ENCODE measurements at places on chromosomes 16 and 17.
A peak's percentile ranks its signal among the peaks of the same experiment; 100 is the strongest.

DNA sequence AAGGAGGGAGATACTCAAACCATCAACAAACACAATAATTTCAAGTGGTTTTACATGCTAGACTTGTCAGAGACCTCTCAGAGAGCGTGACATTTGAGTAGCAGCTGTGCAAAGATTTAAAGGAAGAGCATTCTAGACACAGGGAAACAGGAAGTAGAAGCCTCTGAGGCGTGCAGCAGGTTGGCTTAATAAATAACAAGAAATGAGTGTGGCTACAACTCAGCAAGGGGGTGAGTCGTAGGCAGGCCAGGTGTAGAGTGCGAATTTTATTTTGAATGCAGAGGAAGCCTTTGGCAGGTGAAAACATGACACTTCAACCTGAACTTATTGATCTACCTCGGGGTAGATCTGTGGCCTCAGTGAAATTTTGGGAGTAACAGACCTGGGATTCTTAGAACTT, 73.2 kb upstream of the MRTFB start:
- no peak for DNase-seq

DNA sequence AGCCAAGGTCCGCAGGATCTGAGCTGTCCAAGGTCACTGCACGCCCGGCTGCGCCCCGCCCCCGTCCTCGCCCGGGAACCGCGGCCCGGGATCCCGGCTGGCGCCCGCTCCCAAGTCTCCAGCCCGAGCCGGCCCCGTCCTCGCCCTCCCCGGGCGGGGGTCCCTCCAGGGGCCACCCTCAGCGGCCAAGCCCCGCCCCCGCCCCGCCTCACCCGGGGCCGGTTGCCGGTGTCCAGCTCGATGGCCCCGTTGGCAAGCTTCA, 216 bp downstream of the VPS9D1 start:
- no peak for DNase-seq

DNA sequence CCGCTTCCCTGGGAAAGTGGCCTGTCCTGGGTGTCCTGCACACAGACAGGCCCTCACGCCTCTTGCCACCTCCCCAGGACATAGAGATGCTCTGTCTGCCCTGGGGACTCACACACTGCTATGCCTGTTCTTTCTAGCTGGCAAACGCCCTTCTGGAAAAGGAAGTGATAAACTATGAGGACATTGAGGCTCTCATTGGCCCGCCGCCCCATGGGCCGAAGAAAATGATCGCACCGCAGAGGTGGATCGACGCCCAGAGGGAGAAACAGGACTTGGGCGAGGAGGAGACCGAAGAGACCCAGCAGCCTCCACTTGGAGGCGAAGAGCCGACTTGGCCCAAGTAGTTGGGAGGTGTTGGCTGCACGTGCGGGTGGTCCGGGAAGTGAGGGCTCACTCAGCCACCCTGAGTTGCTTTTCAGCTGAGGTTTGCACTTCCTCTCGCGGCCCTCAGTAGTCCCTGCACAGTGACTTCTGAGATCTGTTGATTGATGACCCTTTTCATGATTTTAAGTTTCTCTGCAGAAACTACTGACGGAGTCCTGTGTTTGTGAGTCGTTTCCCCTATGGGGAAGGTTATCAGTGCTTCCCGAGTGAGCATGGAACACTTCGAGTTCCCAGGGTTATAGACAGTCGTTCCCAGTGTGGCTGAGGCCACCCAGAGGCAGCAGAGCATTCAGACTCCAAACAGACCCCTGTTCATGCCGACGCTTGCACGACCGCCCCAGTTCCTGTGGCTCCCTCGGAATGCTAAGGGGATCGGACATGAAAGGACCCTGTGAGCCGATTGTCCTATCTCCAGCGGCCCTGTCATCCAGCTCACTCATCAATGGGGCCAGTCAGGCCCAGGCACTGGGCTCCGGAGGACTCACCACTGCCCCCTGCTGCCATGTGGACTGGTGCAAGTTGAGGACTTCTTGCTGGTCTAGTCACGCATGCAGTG, 3.5 kb upstream of the RPL13 start:
- peak; percentile 66 for DNase-seq

DNA sequence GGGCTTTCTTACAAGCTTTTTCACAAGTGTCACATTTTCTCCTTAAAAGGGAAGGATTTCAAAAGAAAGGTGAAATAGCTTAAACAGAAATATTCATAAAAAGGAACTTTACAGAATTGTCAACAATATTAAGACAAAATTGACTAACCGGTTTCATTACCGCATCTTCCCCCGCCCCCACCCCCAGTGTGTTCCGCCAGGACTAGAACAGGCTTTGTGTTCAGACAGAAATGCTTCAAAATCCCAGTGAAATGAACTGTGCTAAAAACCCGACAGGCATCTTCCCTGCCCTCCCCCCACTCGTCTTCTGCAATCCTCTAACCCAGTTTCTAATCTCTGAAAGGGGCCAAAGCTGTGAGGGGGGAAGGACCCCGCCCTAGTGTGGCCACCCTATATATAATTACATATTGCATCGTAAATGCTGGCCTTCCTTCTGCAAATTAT, 990 bp upstream of the ROGDI start:
- DNase-seq, result peak; percentile 31

DNA sequence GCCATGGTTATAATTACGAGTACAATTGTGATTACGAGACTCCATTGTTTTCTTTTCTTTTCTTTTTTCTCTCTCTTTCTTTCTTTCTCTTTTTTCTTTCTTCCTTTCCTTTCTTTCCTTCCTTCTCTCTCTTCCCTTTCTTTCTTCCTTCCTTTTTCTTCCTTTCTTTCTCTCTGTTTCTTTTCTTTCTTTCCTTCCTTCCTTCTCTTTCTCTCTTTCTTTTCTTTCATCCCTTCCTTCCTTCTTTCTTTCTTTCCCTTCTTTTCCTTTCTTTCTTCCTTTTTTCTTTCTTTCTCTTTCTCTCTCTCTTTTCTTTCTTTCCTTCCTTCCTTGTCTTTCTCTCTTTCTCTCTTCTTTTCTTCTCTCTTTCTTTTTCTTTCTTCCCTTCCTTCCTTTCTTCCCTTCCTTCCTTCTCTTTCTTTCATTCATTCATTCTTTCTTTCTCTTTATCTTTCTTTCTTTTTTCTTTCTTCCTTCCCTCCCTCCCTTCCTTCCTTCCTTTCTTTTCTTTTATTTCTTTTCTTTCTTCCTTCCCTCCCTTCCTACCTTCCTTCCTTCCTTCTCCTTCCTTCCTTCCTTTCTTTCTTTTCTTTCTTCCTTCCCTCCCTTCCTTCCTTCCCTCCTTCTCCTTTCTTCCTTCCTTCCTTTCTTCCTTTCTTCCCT, 14.1 kb upstream of the NTN1 start:
- DNase-seq, result no peak

- DNase-seq, result no peak
These were observed 100.4 kb upstream of the DNAH17 start for GRCh38 chr17:78677303-78678221.

GRCh38 chr16:89890886-89891657, 17.7 kb downstream of the TCF25 start:
- DNase-seq, result no peak

- peak; percentile 26 for DNase-seq
These were observed 2.9 kb downstream of the KRT39 start for GRCh38 chr17:40963838-40964237.

- no peak for DNase-seq
These were observed 52.1 kb downstream of the METRNL start for GRCh38 chr17:83131401-83132011.

DNA sequence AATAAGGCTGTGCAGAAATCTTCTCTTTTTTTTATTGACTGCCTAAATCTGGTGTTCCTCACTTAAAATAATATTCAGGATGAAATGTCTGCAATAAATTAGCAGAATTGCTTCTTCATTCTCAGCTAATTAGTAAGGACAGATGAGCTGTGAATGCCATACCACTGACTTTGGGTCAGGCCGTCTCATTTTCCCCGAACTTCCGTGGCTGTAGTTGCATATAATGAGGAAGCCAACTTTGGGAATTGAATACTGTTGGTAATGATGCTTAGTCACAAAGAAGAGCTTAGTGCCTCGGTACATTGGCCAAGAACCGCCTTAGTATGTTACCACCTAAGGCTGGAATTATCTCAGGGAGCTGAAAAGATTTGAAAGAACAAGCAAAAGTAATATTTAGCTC, 47.6 kb downstream of the NUP93 start:
- DNase-seq, result peak; percentile 64

DNA sequence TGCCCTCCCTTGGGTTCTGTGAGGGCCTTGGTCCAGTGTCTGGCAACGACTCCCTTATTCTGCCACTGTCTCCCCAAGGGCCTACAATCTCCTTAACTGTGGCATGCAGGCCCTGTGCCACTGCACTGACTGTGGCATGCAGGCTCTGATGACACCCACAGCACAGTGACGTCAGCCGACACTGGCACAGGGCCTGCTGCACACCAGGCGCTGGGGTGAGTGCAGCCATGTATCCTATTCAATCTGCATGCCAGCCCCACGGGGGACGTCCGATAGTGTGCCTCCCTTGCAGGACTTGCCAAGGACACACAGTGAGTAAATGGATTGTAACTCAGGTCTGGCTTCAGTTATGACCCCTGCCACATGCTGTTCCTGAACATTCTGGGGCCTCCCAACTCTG, 39.8 kb upstream of the RASD1 start:
- peak; percentile 52 for DNase-seq

DNA sequence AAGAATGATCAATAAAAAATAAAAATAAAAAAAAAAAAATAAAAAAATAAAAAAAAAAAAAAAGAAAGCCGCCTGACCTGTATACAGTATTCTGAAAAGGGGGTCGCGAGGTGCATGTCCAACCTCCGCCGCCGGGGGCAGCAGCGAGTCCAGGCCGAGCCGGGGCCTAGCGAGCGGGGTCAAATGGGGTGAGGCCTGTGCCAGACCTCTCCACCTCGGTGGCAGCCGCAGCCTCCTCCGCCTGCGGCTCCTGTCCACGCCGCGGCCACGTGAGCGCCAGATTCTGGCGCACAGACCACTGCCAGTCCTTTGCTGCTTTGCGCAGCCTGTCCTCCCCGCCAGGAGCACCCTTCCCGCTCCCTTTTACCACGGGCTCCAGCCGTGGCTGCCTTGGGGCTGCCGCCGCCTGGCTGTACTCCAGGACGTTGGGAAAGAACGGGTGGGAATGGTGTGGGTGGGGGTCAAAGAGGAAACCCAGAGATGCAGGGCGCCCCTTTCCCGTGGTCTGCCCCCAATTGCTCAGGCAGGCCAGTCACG, 2.4 kb upstream of the BCKDK start:
- DNase-seq, result peak; percentile 65

GRCh38 chr17:27276653-27277156, 17.2 kb upstream of the WSB1 start:
- DNase-seq, result no peak

DNA sequence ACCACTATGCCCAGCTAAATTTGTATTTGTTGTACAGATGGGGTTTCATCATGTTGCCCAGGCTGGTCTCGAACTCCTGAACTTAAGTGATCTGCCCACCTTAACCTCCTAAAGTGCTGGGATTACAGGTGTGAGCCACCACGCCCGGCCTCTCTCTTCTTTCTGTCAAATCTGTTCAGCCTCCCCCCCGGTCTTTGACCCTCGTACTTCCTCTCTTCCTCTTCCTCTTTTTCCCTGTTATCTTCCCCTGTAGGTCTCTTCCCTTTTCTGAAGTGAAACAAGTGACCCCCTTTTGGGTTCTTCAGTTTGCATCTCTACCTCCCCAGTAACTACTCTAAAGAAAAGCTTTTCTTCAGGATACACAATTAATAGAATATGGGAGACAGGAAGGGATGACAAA, 31.7 kb upstream of the DHX40 start:
- DNase-seq, result no peak

DNA sequence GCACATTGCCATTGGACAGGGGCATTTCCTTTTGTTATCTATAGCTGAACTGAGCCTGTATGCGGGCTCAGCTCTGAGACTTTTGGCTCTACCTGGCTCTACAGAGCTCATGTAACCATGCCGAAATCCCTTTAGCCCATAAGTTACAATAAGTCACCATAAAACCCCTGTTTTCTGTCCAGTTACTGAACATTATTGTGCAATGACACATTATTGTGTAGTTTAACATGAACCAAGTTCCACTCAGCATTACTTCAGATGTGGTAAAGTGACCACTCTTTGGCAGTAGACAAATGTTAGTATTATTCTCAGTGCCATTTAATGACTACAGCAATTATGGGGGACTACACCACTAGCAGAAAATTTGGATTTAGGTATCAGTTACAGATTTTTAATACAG, 65.4 kb upstream of the RASL10B start:
- no peak for DNase-seq

GRCh38 chr16:50478773-50479149, 69.4 kb upstream of the NKD1 start:
- DNase-seq, result no peak

- no peak for DNase-seq
These were observed 39.9 kb upstream of the CCDC182 start for GRCh38 chr17:57785022-57785421.

DNA sequence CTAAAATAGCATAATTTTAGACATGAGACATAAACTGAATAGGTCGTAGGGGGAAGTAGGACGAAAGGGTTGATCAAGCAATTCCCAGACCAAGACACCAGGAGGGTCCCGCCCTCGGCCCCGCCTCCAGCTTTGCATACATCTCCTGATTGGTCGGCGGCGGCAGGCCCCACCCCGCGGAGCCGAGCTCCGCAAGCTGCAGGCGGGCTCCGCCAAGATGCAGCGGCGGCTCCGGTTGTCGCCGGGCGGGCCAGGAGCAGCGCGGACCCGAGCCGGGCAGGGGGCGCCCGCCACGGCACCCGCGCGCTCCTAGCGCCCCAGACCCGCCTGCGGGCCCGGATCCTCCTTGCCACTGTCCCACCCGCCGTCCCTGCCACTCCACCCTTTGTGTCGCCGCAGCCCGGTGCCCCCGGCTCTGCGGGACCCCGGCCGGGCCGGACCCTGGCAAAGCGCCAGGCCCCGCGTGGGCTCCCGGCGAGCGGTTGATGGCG, at the start of gene CDR2L:
Gene CDR2L, plus strand, starts transcription at position 215 of the 491 bp plus-strand sequence. CDS start 412 bp downstream, outside the sequence.
- DNase-seq, result peak; percentile 93

- no peak for DNase-seq
These were observed 32.6 kb upstream of the ARL6IP1 start for GRCh38 chr16:18833707-18834505.

GRCh38 chr17:80921159-80921558, 70.5 kb upstream of the CHMP6 start:
- DNase-seq, result no peak

GRCh38 chr17:883586-883962, 96.0 kb downstream of the NXN start:
- DNase-seq, result no peak

DNA sequence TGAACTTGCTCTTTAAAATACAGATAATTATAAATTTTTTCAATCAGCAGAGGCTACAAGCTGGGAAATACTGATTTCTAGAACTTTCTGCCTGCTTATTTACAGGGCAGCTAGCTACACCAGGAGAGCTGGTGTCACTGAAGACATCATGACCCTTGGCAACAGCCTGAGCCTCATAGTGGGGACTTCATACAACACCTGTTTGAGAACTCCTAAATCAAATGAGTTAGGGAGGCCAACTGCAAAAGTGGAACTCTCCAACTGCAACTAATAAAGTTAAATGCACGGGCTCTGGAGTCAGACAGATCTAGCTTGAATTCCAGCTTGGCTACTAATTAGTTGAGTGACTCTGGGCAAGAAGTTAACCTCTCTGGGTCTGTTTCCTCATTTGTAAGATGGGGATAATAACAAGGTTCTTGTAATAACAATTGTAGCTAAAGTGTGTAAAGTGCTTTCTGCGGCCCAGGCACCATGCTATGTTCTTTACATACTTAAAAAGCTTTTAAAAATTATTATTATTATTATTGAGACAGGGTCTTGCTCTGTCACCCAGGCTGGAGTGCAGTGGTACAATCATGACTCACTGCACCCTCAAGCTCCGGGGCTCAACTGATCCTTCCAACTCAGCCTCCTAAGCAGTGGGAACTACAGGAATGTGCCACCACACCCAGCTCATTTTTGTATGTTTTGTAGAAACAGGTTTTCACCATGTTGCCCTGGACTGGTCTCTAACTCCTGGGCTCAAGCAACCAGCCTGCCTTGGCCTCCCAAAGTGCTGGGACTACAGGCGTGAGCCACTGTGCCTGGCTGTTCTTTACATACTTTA, 33.4 kb downstream of the VAC14 start:
- peak; percentile 51 for DNase-seq
